Esophagus muscularis mucosa (tissue), 4 donors: ENCODE measurements at places on chromosomes 5 and 9. TPM values are rescaled to one million over a fixed set of nuclear protein-coding genes. Genes with fewer than 3 reads are reported as not detected.

The SLC36A2 gene
- total RNA-seq, result not detected

The CATSPER3 gene
- not detected for total RNA-seq

The SHOC1 gene
- total RNA-seq, result not detected

The CTNND2 gene
- 1.3 TPM for total RNA-seq

DNA sequence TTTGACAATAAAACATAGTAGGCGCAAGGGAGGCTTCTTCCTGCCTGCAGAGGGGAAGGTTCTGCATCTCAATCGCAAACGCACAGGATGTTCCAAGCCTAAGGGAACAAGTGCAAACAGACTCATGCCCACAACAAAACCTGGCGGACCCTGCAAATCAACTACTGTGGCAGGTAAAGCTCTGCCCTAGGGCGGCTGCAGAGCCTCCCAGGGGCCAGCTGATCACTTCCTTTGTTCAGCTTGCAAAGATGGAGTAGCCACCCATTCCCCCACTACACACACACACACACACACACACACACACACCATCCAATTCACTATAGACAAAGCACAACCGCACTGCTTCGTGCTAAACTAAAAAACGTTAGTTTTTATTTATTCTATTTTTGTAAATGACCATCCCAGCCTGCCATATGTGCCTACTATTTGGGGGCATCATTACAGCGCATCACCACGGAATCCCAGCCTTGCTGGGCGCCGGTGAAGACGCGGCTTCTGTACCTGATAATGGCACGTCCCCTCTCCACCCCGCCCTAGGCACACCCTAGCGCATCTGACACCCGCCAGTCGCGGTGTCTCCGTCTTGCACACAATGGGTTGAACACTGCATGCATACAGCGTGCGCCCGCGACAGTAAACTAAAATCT, 57.6 kb downstream of the DPYSL3 start:
- peaks cover 78% of the 10 kb centered on the region for H3K4me1 ChIP-seq
- no peak for DNase-seq
- peak overlapping the region; percentile 98 for H3K4me3 ChIP-seq

DNA sequence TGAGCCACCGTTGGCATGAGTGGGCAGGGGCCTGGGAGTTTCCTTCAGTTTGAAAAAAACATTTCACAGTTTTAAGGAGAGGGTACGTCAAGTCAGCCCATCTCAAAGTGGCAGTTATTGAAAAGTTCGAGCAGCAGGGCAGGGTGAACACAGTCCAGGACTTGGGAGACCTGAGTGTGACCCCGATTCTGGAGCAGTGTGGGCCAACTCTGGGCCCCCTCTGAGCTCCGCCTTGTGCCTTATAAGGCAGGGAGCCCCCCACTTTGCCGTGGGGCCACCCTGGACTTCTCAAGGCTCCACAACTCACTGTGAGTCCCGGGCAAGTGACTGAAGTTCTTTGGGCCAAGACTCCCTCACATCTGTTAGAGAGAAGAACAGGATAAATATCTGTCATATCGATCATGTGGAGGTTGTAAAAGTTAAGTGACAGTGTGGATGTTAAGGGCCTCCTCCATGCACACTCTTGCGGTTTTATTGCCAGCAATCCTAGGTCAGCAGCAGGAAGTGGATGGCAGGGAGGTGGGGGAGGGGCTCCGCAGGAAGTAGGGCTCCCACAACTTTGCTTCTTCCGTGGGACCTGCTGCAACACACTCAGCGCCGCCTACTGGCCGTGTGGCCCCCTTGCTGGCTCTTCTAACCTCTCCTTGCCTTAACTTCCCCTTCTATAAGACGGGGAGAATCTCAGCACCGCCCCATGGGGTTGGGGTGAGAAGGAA, 38.4 kb downstream of the HRH2 start:
- peaks cover 9% of the 10 kb centered on the region for H3K4me1 ChIP-seq
- H3K4me3 ChIP-seq, result no peak overlapping the region
- DNase-seq, result no peak
- H3K36me3 ChIP-seq, result no peaks in the 10 kb centered on the region
- peak overlapping the region; percentile 22 for H3K27ac ChIP-seq

- H3K27me3 ChIP-seq, result no peaks in the 10 kb centered on the region
- no peak overlapping the region for H3K27ac ChIP-seq
- no peaks in the 10 kb centered on the region for H3K4me1 ChIP-seq
- H3K4me3 ChIP-seq, result no peak overlapping the region
Measured at GRCh38 chr9:3873818-3874217, 348.0 kb upstream of the RFX3 start.

GRCh38 chr5:59238126-59238902, 655.2 kb downstream of the PDE4D start:
- no peak overlapping the region for H3K4me3 ChIP-seq
- no peaks in the 10 kb centered on the region for H3K27me3 ChIP-seq
- no peak for DNase-seq
- H3K4me1 ChIP-seq, result peaks cover 12% of the 10 kb centered on the region

DNA sequence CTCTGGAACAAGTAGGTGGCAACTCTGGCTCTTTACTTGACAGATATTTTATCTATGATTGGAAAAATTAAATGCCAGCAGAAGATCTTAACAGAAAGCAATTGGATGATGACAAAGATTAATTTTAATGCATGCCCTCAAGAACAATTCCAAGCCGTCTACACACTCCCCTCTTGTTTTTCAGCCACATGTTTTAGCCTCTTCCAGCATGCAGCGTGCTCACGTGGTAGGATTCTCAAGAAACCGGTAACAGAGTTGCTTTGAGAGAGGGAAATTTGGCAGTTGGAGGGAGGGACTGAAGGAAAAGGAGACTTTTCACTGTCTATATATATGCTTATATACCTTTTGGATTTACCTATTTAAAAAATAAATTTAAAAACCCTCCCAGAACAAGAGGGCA, 48.3 kb upstream of the FANCC start:
- DNase-seq, result no peak
- no peaks in the 10 kb centered on the region for H3K27me3 ChIP-seq

DNA sequence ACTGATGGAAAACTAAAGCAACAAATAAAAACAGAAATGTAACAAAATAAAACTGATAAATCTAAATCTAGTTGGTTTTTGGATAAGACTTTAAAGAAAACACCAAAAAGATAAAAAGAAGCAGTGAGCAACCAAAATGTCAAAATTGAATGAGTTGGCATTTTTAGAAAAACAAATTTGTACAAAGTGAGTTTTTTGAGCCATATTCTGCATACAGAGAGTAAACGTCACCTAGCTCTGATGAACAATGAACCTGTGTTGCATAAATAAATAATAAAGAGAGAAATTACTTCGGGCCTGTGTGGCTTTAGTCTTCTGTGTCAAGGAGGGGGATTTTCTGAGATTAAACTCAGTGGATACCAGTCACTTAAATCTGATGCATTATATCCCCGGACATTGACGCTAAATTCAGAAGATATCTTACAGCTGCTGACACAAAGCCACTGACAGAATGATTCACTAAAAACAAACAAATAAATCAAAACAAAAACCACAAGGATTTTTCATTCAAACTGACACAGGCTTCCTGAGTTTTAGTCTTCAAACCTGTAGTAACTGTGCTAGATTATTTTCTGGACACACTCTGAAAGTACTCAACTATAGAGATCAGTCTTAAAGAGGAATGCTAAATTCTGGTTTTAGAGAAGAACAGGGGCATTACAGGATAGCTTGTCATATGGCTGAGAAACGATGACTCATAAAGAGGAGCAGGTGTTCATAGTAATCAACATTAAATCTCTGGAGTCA, 403.5 kb upstream of the ST8SIA4 start:
- H3K27me3 ChIP-seq, result no peaks in the 10 kb centered on the region
- H3K27ac ChIP-seq, result no peak overlapping the region
- DNase-seq, result no peak
- no peaks in the 10 kb centered on the region for H3K4me1 ChIP-seq

DNA sequence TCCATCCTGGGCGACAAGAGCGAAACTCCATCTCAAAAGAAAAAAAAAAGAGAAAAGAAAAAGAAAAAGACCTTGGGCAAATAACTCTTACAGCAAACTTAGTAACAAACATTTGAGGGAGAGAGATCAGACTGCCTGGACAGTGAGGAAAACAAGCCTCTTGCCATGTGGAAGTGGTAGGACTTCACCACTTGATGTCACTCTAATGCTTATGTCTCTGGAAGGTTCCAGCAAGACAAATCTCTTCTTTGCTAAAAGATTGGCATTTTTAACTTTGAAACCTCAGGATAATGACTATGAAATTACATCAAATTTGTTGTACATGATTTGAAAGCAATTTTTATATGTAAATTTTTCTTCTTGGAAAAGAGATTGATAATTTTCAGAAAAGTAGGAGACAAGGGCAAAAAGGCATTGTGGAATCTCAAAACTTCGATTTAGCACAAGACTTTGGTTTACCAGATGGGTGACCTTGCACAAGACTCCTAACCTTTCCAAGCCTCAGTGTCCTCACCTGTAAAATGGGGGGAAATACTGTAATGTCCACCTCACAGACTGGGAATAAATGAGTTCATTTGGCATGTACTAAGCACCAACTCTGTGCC, 5.4 kb downstream of the ACTL7B start:
- H3K36me3 ChIP-seq, result no peaks in the 10 kb centered on the region
- no peaks in the 10 kb centered on the region for H3K27me3 ChIP-seq
- H3K27ac ChIP-seq, result no peak overlapping the region
- no peak overlapping the region for H3K4me3 ChIP-seq

DNA sequence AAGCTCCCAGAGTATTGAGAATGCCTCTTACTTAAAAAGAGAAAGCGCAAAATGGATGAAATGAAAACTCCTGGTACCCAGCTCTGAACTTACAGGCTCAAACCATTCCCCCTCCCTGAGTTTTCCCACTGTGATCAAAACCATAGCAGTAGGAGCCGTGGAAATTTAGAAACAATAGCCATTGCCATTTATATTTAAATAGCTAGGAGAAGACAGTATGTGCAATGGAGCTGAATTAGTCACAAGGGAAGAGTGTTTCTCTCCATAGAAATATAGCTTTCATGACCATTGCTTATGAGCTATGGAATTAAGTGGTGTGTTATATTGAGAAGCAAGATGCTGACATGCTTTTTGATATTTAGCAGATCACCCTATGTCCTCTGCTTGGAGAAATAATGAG, 84.6 kb downstream of the PCSK5 start:
- H3K4me1 ChIP-seq, result peaks cover 18% of the 10 kb centered on the region
- H3K36me3 ChIP-seq, result no peaks in the 10 kb centered on the region
- H3K27me3 ChIP-seq, result no peaks in the 10 kb centered on the region
- H3K4me3 ChIP-seq, result no peak overlapping the region

- H3K4me3 ChIP-seq, result no peak overlapping the region
- no peak for DNase-seq
- no peaks in the 10 kb centered on the region for H3K36me3 ChIP-seq
- no peaks in the 10 kb centered on the region for H3K4me1 ChIP-seq
- H3K27ac ChIP-seq, result no peak overlapping the region
Measured at GRCh38 chr5:169615561-169615960, 21.5 kb upstream of the DOCK2 start.

- DNase-seq, result no peak
- no peak overlapping the region for H3K4me3 ChIP-seq
- no peaks in the 10 kb centered on the region for H3K27me3 ChIP-seq
- peaks cover 73% of the 10 kb centered on the region for H3K36me3 ChIP-seq
Measured at GRCh38 chr5:31554552-31554951, 22.5 kb downstream of the C5orf22 start.
